Adipocyte (in vitro differentiated cells): ENCODE measurements at places on chromosomes 13 and 19.

DNA sequence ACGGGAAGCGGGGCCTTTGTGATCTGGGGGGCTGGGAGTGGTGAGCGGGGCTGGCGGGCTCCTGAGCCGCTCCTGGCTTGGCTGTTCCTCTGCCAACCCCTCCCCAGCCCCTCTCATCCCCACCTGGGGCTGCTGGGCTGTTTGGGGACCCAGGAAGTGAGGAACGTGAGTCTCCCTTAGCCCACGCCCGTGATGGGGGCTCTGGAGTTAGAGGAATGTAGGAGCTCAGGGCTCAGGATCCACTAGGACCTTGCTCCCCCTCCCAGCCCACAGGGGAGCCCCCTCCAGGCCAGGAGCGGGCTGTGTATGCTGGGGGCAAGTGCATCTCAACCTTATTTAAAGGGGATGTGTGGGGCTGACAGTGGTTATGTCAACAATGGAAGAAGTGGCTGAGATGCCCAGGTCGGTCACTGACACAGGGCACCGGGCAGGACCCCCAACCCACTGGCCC lies 134.1 kb downstream of the URI1 start:
- DNase-seq: no peak

DNA sequence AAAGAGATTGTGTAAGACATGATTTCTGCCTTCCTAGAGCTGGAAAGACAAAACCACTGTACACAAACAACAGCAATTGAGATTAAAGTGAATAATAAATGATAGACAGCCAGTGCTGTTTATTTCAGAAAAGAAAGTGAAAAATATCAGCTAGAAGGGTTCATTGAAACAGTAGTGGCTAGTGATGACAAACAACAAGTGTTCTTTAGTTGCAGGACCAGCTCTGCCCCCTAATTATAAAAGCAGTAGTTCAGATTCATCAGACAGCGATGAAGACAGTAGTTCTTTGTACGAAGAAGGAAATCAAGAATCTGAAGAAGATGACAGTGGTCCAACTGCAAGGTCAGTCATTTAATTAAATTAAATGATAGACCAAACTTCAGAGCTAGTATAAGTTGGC lies 14.8 kb downstream of the GPALPP1 start:
- DNase-seq: no peak

- peak; percentile 87 for DNase-seq
Observed at GRCh38 chr13:46551410-46552302, 1.3 kb upstream of the LRCH1 start.

DNA sequence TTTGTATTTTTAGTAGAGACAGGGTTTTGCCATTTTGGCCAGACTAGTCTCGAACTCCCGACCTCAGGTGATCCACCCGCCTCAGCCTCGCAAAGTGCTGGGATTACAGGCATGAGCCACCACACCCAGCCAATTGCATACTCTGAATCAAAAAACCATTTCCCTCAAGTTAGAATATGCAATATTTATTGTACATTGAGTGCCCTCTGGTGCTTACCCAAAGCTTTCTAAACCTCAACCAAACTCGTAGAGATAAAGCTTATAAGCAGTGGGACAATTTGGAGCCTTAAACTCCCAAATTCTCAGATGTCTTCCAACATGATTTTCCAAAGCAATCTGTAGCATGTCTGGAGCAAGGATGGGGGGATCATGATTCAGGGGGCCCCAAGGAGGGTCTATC lies 22.4 kb downstream of the RFXAP start:
- peak; percentile 39 for DNase-seq

GRCh38 chr19:24063295-24063694 lies 23.7 kb upstream of the ZNF254 start:
- no peak for DNase-seq

- no peak for DNase-seq
Observed at GRCh38 chr19:55171440-55171839, 5.0 kb upstream of the DNAAF3 start.

DNA sequence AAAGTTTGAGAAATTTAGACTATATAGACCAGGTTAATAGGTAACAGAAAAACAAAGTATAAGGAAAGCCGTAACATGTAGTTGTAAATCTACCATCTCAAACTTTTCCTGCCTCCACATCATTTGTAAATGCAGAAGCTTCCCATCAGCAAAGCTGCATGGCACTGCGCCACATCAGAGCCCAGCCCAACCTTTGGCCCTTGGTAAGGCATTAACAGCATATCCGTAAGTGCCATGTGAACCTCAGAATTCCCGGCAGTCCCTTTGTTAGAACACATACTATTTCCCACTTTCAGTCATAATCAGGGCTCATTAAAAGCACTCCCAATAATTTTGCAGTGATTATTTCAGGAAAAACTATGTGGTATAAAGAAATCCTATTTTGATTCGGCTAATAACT lies 51.6 kb downstream of the MPHOSPH8 start:
- no peak for DNase-seq
